ENCODE measurements at places on chromosomes 12 and 14. TPM values are rescaled to one million over a fixed set of nuclear protein-coding genes. Genes with fewer than 3 reads are reported as not detected.

- no peaks in the 10 kb centered on the region for H3K27me3 ChIP-seq
- no peak overlapping the region for H3K4me3 ChIP-seq
- no peaks in the 10 kb centered on the region for H3K4me1 ChIP-seq
- no peak overlapping the region for H3K27ac ChIP-seq
- DNase-seq: no peak
Measured at GRCh38 chr14:21414137-21414631, 30.4 kb upstream of the SUPT16H start.

Gene CARMIL3
- total RNA-seq: 0.10 TPM

- peaks cover 14% of the 10 kb centered on the region for H3K4me1 ChIP-seq
- no peak for DNase-seq
- no peaks in the 10 kb centered on the region for H3K27me3 ChIP-seq
- no peaks in the 10 kb centered on the region for H3K36me3 ChIP-seq
- no peak overlapping the region for H3K4me3 ChIP-seq
Measured at GRCh38 chr14:76484355-76484754, 108.4 kb downstream of the ESRRB start.

- H3K4me3 ChIP-seq: no peak overlapping the region
- H3K4me1 ChIP-seq: peaks cover 18% of the 10 kb centered on the region
- H3K36me3 ChIP-seq: peaks cover 42% of the 10 kb centered on the region
- H3K27me3 ChIP-seq: no peaks in the 10 kb centered on the region
- DNase-seq: no peak
Measured at GRCh38 chr12:64456119-64456518, 4.2 kb downstream of the TBK1 start.

Gene CPNE6
- total RNA-seq: not detected
